Pulmonary artery endothelial cell (primary cell): ENCODE measurements at places on chromosomes 7 and 10.

DNA sequence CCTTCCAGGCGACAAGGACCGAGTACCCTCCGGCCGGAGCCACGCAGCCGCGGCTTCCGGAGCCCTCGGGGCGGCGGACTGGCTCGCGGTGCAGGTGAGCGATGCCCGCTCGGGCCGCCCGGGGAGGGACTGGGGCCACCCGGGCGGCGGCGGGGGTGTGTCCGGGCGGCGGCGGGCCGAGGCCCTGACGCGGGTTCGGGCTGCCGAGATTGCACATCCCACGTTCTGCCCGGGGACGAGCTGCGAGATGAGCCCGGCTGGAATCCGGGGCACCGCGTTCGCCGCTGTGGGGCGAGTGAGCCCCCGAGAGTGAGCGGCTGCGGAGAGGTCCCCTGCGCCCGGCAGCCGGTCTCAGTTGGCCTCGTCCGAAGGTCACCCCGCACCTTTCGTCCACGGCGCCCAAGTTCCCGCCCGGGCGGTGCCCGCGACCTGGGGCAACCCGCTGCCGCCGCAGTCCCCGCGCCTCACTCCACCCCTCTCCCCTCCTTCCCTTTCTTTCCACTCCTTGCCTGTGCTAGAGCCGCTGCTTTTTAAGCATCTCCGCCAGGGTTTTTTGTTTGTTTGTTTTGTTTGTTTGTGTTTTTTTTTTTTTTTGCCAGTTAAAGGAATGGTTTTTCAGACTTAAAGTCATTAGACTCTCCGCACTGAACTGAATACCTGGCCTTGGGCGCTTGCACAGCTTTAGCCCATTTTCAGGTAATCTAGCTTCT is 515 bp downstream of the RALA start:
- no peak for DNase-seq

DNA sequence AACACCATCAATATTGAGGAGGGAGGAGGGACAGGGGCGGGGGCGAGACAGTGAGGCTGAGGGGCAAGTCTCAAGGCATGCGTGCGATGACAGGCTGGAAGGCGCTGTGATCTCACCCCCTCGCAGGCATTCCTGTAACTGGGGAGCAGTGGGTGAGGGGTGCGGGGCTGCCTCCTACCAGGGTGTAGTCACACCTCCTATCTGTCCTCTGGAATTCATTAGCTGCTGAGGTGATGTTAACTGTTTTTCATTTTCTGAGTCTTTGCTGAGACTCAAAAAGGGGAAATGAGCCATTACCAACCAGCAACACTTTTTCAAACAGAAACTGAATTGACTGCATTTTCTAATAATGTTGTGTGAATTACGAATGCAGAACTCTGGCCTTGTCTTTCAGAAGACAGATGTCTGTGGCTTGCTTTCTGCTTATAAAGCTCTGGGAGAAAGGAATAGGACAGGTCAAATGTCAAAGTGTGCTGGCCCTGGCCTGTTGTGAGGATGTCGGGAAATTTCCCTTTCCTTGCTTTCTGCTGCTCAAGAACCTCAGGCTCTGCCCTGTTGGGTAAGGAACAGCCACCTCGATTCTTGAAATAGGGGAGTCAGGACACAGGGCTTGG is 23.7 kb upstream of the CDH23 start:
- DNase-seq: no peak

GRCh38 chr10:17229717-17229966 is 1.6 kb downstream of the VIM start:
- no peak for DNase-seq

- DNase-seq: no peak
Measured at GRCh38 chr10:97199152-97199551, 13.4 kb upstream of the SLIT1 start.

DNA sequence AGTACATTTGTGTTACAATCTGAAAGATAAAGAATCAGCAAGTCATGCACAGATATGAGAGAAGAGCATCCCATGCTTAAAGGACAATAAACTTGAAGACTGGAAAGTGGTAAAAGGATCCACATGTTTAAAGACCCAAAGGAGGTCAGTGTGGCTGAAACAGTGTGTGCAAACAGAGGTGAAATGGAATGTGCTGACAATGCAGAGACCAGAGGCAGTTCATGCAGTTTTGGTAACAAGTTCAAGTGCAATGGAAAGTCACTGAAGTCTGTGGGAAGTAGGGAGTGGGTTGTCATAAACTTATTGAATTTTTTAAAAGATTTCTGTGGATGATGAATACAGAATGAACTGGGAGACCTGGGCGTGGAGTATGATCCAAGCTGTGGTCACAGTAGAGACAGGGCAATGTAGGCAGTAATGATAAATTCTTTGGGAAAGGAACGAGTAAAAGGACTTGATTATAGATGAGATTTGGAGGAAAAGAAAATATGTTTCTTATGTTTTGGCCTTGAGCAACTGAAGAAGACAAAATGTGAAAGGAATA is 408.0 kb downstream of the HGF start:
- DNase-seq: no peak

GRCh38 chr10:65911151-65911835 is 1014.5 kb upstream of the LRRTM3 start:
- DNase-seq: no peak
